ELF-1 (cell line): ENCODE measurements at places on chromosomes 7 and 10.

DNA sequence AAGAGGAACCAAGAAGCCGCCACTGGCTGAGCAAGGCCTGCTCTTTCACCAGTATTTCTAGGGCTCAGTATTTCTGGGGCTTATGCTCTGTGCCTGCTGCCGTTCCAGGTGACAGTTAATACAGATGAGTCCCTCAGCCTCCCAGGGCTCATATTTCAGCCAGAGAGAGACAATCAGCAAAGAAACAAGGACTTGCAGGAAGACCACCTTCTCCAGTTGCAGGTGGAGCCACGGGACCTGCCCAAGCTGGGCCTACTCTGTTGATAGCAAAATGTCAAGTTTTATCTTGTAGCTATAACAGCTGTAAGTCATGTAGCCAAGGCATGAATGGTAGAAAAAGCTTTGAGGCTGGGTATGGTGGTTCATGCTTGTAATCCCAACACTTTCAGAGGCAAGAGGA, 42.7 kb downstream of the NPTX2 start:
- DNase-seq, result no peak

DNA sequence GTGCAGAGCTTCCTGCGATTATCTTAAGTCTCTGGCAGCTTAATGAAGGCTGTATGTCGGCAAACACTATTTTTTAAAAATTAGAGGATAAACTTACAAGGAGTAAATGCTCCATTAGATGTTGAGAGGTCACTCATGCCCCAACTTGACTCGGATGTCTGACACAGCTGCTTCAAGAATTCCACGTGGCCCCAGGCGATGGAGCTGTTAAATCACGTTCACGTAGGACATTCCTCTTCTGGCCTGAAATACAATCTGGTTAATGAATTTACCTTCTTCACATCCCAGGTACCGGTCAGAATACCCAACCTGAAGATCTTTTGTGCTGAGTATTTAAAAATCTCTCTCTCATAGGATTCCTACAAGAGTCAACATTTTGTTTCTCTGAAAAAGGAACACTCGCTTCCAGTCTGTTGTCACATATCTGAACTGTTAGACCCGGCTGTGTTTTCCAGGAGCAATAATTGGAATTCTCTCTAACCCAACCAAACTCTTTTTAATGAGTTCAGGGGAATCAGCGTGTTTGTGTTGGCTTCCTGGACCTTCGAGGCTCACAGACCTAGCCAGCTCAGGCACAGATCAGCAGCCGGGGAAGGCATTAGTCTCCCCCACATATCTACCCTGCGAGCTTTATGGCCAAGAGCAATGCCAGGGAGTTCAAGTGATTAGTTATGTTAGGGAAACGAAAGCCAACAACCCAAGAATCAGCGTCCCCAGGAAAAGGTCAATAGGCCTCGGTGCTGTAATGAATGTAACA, 284.9 kb downstream of the FGFR2 start:
- peak; percentile 36 for DNase-seq

DNA sequence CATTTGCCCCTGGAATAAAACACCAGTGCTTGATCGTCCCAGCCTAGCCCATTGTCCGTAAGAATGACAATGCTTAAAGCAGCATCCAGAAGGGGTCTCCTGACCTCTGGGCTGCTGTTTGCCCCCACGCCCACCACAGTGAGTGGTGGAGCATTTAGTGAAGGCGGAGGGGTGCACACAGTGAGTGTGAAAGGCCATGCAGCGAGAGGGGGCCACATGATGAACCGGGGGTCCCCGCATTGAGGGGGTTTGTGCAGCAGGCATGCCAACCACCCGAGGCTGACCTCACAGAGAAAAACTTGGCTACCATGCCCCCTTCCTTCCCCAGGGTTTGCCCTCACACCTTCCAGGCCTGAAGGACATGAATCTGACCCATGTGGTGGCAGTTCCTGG, 28.4 kb downstream of the CPXM2 start:
- no peak for DNase-seq

DNA sequence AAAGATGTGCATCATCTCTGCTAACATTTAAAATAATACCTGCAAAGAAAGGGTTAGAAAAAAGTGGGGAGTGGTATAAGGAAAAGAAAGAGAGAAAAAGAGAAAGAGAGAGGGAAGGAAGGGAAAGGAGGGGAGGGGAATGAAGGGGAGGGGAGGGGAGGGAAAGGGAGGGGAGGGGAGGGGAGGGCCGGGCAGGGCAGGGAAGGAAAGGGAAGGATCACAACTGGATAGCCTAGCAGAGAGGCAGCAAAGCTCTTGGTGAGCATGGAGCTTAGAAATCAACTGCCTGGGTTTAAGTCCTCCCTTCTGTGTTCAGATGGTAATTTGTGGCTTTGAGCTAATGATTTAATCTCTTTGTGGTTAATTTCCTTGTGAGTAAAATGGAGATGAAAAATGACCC, 5.4 kb upstream of the FAM237B start:
- DNase-seq, result no peak

- peak; percentile 35 for DNase-seq
Observed at GRCh38 chr10:122276611-122277208, 5.6 kb downstream of the BTBD16 start.

DNA sequence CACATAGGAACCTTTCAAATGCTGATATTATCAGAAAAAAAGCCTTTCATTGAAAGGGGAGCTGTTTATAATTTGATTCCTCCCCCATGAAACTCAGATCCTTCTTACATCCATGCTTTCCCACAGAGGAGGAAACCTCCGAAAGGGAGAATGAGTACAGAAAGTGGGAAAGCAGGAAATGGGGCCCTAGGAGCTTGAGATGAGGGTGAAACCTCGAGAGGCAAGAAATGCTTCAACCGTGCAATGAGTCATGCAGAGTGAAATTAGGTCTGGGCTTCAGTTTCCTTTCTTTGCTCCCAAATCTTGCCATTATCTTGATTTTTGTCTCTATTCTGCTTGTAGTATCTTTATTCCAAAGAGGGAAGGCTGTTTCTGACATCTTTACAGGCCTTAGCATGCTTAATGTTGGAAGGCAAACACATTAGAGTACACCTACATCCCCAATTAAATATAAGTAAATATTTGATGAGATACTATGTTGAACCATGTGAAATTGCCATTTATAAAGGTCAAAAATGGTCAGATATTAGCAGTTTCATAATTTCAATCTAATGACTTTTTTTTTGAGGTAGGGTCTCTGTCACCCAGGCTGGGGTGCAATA, 79.1 kb downstream of the NAMPT start:
- no peak for DNase-seq

- no peak for DNase-seq
Observed at GRCh38 chr10:1655367-1655766, 82.0 kb downstream of the ADARB2 start.

DNA sequence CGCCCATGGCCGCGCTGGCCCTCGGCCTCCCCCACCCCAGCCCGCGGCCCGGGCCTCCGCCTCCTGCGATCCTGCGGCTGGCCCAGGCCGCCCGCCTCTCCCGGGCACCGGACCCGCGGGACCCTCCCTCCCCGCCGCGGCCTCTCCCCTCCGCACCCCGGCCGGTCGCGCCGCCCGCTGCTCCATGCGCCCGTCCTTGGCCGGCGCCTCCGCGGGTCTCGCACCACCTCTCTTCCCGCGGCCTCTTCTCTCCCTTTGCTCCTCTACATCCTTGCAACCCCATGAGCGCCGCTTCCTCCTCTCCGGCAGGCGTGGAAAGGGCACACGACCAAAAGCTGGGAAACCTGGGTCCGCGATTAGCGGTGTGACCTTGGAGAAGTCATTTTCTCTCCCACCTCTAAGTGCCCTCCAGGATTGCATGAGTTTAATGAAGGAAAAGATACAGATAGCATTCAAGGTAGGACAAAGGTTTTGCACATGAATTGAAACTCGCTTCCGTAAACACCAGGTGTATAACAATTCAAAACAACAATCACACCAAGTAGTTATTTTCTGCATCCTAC, 448 bp upstream of the SRPK2 start:
- peak; percentile 57 for DNase-seq

DNA sequence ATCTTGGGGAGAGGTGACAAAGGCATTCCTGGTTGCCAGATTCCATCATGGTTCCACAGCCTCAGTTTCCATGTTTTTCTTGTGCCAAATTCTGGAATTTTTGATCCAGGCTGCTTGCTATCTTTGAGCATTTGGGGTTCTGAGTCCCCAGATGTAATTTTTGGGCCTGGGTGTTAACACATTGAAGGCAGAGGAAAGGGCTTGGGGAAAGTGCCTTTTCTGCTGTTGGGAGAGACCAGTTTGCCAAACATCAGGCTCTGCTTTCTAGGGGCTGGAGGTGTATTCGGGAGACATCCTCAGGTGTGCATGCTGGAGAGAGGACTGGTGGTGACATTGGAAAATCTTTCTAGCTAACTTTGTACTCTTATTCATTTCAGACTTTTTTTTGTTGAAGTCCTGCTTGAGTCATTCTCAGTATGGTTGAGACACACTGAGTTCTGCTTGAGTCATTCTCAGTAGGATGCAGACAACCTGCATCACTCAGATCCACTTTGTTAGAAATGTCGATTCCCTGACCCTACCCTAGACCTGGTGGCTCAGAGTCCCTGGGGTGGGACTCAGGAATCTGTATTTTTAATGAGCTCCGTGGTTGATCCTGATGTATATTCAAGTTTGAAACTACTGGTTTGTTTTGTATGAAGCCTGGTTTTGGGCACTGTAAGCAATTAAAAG, 101.0 kb downstream of the LRMDA start:
- DNase-seq, result no peak
